HuH-7.5 (cell line): ENCODE measurements at places on chromosomes 3 and 15.

- no peak for DNase-seq
These were observed 27.1 kb downstream of the DUOX1 start for GRCh38 chr15:45156744-45157455.

- no peak for DNase-seq
These were observed 5.6 kb upstream of the SLC33A1 start for GRCh38 chr3:155859859-155860258.

DNA sequence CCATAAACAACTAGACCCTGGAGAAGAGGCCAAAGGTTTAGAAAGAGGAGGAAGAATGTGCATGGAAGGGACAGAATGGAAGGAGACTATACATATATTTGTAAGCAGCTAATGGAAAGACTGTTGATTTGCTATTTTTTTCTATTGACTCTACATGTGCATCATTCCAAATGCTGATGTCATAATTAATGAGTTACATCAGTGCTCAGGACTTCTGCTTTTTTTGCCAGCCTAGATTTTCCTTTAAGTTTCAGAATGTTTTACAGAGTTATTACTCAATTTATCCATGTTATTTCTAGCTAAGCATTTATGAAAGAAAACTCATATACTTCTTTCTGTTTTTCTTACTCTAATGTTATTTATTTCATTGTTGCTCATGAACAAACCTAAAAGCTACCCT is 62.6 kb upstream of the VGLL3 start:
- DNase-seq: no peak

- peak; percentile 85 for DNase-seq
These were observed 11.5 kb upstream of the CHAC1 start for GRCh38 chr15:40941528-40942336.

GRCh38 chr3:37891227-37891626 is 29.5 kb downstream of the CTDSPL start:
- no peak for DNase-seq

GRCh38 chr3:65178703-65179102 is 490.9 kb upstream of the ADAMTS9 start:
- DNase-seq: no peak

DNA sequence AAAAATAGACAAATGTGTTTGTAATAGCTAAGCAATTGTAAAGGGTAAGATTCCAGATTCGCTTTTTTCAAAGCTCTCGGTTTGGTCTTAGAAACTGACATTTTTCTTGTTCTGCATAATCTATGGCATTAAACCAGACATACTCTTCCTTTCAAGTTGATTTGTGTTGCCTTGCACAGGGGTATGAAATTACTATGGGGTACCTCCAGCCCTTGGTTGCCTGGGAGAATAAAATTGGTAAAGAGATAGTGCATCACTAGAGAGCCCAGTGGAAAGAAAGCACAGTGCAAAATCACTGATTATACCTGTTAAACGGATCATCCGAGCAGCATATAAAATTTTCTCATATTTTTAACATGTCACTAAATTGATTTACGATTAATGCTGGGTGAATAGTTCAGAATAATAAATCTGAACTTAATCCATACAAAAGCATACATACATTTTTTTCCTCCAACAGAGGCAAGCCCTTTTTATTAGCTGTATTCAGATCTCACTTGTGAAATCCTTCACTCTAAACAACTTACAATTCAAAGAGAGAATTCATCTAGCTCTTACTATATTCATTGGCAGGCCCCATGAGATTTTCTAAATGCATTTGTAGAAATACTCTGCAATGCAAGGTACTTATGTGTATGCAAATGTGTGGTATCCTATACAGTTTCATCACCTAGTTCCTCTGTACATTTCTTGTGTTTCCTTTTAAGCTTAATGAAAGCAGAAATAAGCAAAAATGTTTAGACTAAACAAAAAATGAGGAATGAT is 224.4 kb downstream of the ROBO1 start:
- no peak for DNase-seq

- DNase-seq: no peak
These were observed 292.5 kb upstream of the SATB1 start for GRCh38 chr3:18717598-18717997.

DNA sequence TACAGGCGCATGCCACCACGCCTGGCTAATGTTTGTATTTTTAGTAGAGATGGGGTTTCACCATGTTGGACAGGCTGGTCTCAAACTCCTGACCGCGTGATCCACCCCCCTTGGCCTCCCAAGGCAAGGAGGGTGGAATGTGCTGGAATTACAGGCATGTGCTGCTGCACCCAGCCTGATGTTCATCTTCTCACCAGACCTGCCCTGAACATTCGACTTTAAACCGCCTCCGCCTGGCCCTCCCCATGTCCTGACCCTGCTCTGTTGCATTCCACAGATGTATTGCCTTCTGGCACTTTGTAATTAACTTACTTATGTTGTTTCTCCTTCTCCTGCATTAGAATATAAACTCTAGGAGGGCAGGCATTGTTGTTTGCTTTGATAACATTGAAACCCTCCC is 102.1 kb downstream of the LINGO1 start:
- DNase-seq: no peak

DNA sequence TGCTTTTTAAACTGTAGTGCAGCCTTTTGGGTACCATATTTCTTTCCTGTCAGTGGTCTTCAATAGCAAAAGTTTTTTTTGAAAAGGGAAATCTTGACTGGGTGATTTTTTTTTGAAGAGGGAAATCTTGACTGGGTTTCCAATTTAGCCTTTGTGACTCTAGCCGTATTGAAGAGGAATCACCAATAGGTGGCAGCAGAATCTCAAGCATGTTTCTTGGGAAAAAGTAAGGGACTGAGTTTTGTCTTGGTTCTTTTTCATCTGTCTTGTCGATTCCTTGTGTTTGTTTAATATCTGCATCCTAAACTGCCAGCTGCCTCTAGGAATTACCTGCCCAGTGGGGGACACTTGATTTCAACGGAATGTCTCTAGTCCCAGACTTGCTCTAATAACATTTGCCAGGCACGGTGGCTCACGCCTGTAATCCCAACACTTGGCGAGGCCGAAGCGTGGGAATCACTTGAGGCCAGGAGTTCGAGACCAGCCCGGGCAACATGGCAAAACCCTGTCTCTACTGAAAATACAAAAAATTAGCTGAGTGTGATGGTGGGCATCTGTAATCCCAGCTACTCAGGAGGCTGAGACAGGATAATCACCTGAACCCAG is 89.2 kb downstream of the RBPMS2 start:
- peak; percentile 39 for DNase-seq

DNA sequence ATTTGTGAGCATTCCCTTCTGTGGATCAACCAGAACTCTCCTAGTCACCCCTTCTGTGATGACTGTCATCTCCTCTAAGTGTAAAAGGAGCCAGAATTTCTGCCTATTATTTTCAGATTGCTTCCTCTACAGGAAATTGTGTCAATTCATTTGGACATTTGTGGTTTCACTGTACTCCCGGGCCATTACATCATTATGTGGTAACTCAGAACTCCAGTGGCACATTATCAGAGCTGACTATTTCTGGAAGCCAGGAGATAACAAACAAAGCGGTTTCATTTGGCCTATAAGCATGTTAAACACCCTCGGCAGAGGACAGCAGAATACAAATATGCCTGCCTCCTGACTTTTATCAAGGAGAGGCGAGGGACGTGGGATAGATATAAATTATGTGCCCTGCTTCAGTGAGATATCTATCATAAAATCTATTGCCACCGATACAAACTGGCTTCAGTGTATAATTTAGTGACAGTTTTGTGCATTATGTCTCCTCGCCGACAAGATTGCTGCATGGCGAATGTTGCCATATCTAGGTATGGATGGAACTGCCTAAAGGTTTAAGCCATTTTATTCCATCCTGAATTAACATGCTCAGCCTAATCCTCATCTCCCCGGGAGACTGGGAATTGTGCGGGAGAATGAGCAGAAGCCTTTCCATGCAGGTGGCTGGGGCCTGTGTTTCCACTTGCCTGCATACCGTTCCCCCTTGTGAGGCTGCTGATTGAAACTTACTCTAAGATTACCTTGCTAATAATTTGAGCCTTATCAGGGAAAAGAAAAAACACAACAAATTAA is 193.4 kb upstream of the SEMA6D start:
- DNase-seq: no peak

GRCh38 chr3:69751074-69751476 is 11.8 kb downstream of the MITF start:
- DNase-seq: no peak

- DNase-seq: no peak
These were observed 67.3 kb downstream of the PTPRG start for GRCh38 chr3:61628636-61629035.

GRCh38 chr3:25469558-25469957 is 41.5 kb downstream of the RARB start:
- no peak for DNase-seq

DNA sequence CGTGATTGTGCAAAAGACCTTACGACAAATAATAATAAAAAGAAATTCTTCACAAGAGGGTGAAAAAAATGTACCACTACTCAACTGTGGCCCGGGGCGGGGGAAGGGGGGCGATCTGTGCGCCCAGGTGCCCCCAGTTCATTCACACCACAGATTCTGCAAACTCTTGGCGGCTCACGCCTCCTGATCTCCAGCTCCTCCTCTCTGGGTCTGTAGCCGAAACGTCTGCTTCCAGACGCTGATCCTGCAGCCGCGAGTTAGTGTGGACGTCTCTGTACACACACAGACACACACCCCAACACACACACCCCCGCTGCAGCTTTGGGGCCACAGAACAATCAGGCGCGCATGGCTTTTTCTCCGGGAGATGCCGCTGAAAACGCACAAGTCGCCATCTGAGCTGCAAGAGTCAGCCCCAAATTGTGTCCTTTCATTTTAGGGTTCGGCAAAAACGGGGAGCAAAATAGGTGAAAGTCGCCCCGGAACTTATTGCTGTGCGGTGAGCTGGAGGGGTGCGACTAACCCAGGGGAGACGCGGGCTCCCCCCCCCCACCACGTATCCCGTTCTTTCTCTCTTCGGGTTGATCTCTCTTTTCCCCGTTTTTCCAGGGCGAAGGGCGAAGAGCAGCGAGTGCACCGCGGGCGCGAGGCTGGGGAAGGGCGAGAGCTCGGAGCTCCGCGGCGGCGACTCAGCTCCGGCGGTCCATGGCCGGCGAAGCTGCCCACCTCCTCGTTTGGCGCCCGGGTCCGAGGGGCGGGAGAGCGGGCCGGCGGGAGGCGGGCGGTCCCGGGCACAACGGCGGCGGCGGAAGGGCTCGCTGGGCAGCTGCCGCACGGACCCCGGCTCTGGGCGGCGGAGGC is 505 bp upstream of the WNT5A start:
- DNase-seq: no peak

DNA sequence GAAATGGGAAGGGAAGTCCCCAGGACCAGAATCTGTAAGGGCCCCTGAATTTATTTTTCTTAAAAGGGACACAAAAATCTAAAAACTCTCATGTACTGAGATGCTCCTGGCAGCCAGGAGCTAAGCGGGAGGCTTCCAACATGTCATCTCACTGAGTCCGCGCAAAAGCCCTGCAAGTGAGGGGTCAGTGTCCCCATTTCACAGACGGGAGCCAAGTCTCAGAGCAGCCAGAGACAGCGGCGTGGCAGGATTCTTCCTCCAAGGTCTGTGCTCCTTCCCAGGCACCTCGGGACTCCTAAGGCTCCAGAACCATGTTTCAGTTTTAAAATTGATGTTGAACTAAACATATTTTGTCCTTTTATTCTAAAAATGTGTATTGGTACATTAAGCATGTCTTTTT is 114.8 kb downstream of the ADCY5 start:
- DNase-seq: no peak

DNA sequence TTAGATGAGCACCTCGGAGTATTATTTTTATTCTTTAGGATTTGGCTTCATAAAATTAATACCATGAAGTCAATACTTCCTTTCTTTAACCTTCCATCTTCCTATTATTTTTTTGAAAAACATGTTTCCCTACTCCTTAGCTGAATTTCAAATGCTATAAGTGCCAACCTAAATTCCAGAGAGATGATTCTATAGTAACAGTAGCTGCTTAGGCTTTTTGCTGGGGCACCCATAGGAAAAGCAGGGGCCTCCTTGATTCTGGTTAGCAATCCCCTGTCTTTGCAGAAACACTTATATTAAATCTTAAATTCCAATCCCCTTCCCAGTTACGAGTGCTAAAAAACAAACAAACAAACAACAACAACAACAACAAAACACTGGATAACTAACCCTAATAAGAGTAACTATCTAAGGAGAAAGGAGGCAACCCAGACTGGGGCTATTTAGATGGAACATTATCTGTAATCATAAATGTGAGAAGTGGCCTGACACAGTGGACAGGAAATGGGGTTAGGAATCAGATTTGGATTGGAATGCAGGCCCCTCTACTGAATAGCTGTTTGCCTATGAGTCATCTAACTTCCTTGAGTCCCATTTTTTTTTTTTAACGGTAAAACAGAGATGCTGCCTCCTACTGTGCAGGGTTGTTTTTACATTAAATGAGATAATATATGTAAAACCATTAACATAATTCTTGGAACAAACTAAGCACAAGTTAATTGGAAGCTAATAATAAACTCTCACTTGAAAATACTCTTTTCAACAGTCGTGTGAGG is 148.1 kb downstream of the WDR72 start:
- no peak for DNase-seq
